Natural killer cell treated with Interleukin-12 subunit alpha and Interleukin-12 subunit beta and Interleukin-15 and Interleukin-18, amount 100 ng/mL, for 72 hours (primary cell): ENCODE measurements at places on chromosomes 1 and 21.

DNA sequence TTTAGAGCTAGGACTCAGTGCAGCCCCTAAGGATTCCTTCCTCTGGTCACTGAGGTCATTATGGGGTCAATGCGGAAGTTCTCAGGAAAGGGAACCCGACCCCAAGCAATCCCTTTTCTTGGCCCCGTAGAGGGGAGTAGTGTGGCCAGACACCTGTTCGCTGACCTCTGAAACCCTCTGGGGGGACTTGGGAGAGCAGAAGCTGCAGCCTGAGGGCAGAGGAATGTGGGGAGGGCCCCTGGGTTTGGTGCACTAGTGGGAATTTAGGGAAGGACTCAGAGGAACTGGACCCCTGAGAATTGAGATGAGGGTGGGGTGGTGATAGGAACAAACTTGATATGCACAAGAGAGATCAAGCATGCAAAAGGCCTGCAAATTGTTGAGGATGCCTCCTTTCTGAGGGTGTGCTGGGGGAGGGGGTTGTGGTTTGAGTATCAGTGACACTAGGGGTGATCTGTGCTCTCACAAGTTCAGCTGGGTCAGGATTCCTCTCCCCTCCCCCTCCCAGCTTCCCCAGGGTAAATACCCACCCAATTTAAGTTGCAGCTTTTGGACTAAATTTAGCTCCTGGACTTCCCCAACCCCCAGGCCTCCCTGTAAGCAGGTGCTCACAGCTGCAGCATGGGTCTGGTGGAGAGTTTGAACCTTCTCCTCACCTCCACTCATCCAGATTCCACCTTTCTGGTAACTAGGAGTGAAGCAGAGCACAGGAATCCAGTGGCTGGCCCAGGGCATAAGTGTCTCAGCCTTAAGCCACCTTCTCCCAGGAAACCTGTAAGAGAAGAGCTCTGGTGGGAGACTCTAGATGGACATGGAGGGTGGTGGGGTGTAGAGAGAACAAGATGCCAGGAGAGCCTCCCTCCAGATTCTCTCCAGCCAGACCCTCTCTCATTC is 13.5 kb downstream of the ADAMTSL4 start:
- peak; percentile 88 for DNase-seq

DNA sequence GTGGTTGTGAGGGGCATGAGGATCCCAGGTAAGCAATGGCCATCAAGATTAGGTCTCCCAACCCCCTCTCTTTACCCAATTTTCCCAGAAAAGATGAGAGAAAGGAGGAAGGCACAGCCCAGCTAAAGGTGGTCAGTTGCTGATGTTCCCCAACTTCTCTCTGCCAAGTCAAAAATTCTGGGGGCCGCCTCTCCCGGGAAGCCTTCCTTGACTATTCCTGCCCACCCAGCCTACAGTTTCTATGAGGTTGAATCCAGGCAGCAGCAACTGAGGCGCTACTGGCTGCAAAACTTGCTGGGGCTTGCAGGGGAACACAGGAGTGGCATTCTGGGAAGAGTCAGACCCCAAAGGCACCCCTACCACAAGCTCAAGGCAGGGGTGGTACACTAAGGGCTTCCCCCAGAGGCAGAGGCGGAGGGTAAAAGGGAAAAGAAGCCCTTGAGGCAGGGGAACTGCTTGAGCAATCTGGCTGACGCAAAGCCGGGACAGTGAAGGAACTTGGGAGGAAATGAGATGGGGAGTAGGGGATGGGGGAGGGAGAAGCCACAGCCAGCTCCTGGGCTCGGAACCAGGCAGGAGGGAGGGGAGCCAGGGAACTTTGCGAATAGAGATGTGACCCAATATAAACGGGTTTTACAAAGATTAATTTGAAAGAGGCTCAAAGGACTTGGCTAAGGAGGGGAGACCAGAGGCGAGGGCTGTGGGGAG is 31.2 kb downstream of the SDC3 start:
- no peak for DNase-seq

GRCh38 chr1:227994632-227995300 is 12.0 kb upstream of the WNT3A start:
- no peak for DNase-seq

DNA sequence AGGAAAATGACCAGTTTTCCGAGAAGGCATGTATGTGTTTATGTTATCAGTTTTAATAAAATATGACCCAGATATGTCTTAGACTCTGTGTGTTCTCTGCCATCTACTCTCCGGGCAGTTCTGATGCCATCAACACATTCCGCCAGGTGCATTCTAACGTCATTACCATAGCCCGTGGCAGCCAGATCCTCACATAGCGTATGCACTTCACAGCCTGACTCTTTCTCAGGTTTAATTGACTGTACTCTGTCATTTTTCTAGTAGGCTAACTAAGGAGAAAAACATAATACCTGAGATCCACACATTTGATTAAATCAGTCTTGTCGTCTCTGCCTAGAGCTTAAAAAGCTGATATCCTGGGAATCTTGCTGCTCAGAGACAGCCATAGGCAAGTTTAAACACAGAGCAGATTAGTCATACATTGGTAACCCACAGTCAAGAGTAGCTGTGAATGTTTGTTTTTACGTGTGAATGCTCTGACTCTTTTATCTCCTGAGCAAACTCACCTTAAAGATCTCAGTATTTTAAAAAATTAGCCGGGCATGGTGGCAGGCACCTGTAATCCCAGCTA is 175.9 kb downstream of the GREM2 start:
- no peak for DNase-seq

- no peak for DNase-seq
These were observed 2.2 kb downstream of the FBXO28 start for GRCh38 chr1:224116131-224116530.

DNA sequence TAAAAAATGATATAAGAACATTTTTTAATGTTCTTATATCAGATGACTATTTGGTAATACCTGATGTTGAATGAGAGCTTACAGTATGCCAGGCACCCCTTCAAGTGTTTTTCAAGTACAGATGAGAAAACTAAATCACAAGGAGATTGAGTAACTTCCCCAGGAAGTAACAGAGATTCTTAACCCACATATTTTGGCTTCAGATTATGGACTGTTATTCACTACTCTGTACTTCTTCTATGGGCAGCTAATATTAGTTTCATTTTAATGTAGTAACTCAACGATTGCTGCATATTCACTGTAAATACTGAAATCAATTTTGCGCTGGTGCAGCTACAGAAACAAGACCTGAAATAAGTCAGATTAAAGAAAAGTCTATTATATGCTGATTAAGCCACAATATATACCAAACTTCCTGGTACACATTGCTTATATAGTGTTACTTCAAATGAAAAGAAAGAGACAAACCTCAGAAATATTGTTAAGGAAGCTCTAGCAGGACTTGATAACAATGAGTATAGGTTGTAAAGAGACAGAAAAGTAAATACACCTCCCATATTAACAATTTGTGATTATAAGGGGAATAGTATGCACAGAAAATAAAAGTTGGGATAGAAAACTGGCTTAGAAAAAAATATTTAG is 19.7 kb downstream of the DPYD start:
- DNase-seq, result no peak

DNA sequence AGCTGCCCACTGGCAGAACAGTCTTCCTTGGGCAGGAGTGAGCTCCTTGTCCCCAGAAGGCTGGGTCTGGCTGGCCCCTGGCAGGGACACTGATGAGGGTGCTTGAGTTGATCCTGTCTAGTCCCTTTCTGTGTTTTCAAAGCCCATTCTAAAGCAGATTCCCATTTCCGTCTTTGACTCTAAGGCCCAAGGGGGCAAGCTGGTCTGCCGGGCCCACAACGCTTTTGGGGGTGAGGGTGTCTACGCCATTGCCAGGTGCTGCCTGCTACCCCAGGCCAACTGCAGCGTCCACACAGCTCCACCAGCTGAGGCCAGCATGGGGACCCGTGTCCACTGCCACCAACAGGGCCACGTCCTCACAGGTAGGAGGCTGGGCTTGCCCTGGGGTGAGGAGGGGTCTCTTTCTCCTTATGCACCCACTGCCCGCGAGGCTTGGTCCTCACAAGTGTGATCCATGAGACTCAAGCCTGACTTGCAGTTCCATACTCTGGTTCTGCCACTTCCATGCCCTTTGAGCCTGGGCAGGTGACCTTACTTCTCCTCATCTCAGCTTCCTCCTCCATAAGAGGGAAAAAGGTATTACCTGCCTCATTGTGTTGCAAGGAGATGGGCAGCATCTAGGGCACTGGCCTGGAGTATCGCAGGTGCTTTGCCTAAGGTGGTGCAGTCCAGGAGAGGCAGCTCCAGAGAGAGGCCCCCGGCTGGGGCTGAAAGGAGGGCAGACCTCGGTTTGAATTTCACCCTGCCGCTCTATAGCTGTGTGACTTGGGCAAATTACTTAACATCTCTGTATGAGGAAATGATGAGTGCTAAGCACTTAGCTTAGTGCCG is 20.2 kb downstream of the PCSK9 start:
- DNase-seq, result no peak

DNA sequence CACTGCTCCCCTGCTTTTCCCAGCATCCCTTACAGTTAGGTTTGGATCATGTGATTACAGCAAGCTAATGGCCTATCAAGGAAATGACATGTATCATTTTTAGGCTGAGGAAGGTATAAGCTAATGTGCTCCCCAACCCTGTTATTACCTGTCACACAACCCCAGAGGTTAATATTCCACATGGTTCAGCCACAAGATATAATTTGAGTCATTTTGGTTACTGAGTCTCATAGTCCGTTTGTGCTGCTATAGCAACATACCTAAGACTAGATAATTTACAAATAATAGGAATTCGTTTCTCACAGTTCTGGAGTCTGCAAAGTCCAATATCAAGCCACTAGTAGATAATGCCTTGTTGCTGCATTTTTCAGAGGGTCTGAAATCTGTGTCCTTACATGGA is 29.1 kb upstream of the SLC16A1 start:
- DNase-seq, result no peak

DNA sequence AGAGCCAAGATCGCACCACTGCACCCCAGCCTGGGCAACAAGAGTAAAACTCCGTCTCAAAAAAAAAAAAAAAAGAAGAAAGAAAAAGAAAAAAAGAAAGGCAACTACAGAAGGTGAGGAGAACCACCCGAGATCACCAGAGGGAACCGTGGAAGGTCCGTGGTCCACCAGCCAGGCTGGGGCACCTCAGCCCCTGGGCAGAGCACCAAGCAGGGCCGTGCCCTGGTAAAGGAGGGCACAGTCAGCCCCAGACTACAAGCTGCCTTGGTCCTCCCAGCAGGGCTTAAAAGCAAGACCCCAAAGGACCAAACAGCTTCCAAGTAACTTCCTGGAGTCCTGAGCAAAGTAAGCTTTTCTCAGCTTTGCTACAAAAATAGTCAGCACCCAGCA is 8.8 kb upstream of the SAMD11 start:
- DNase-seq, result peak; percentile 31

GRCh38 chr1:118266436-118266835 is 81.4 kb upstream of the SPAG17 start:
- DNase-seq, result no peak

DNA sequence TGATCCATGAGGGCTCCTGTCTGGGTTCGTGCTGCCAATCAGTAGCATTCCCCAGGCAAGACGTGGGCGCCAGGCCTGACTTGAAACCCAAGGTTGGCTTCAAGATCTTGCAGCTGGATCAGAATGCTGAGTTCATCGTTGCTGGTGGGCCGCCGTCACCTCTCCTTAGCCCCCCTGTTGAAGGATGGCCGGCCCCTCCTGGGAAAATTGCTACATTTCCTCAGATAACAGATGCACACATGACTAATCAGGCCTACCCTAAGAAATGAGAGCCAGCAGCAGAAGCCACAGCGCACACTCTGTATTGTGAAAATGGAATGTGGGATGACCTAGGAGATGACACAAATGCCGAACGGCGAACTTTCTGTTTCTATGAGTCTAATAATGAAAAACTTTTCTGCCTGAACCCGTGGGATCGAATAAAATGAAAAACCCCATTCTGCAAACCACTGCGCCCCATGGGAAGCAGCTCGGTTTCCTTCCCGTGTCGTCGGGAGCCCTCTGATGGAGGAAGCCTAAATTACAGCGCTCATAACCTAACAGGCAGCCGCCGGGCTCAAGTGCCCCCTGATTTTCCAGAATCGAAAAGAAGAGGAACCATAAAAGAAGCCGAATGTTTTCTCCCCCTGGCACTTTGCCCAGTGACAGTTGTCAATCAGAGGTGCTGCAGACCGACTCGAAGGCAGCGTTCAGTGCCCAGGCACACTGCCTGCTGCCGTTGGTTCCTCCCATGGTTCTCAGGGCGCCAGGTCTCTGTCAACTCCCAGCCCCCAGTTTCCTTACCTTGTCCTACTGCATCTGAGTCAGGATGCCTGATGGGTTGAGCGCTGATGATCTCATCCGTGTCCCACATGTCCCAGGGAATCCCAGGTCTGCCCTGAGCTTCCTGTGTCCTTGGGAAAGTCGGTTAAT is 38.2 kb upstream of the H6PD start:
- DNase-seq, result no peak

GRCh38 chr1:109361649-109362048 is 36.1 kb downstream of the SORT1 start:
- DNase-seq, result no peak

GRCh38 chr1:67191668-67192520 is 25.6 kb downstream of the IL23R start:
- no peak for DNase-seq

GRCh38 chr1:33111965-33112364 is 31.0 kb downstream of the AZIN2 start:
- DNase-seq, result no peak

- no peak for DNase-seq
These were observed 143.5 kb upstream of the USH2A start for GRCh38 chr1:216566641-216567205.

GRCh38 chr1:41666981-41667631 is 182.6 kb upstream of the EDN2 start:
- no peak for DNase-seq

DNA sequence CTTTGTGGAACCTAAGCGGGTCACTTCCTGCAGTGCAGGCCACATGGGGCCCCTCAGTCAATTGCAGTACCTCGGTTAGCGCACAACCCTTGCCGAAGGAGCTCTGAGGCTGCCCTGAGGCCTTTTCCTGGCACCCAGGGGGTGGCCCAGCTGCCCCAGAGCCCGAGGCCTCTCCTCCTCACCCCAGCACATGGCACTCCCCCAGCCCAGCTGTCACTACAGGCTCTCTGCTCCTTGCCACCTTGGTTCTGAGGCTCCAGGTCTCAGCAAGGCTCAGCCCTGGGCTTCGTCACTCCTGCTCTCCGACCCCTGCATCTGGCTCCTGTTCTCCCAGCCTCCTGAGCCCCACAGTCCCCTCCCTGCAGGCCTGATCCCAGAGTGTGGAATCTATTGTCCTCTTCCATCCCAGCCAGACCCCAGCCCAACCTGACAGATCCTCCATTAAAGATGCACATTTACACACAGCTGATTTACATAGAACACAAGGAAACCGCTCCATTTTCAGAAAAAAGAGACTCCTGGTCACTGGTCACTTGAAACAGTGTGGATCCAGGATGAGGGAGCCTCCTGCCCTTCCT is 192.8 kb upstream of the POU3F1 start:
- DNase-seq, result no peak

DNA sequence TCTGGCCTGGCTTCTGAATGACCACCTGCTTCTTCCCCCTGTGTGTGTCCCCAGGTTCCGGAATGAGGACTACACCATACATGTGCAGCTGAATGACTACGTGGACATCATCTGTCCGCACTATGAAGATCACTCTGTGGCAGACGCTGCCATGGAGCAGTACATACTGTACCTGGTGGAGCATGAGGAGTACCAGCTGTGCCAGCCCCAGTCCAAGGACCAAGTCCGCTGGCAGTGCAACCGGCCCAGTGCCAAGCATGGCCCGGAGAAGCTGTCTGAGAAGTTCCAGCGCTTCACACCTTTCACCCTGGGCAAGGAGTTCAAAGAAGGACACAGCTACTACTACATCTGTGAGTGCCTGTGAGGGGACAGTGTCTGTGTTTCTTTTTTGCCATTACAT is 3.6 kb downstream of the EFNA1 start:
- no peak for DNase-seq

GRCh38 chr1:169053196-169053595 is 53.3 kb upstream of the ATP1B1 start:
- no peak for DNase-seq

- peak; percentile 83 for DNase-seq
These were observed 29.7 kb downstream of the ACP6 start for GRCh38 chr1:147640553-147641165.
